ENCODE measurements at places on chromosomes 2 and 18.

- DNase-seq = no peak
These were observed 281.8 kb downstream of the CLIP4 start for GRCh38 chr2:29397039-29397438.

DNA sequence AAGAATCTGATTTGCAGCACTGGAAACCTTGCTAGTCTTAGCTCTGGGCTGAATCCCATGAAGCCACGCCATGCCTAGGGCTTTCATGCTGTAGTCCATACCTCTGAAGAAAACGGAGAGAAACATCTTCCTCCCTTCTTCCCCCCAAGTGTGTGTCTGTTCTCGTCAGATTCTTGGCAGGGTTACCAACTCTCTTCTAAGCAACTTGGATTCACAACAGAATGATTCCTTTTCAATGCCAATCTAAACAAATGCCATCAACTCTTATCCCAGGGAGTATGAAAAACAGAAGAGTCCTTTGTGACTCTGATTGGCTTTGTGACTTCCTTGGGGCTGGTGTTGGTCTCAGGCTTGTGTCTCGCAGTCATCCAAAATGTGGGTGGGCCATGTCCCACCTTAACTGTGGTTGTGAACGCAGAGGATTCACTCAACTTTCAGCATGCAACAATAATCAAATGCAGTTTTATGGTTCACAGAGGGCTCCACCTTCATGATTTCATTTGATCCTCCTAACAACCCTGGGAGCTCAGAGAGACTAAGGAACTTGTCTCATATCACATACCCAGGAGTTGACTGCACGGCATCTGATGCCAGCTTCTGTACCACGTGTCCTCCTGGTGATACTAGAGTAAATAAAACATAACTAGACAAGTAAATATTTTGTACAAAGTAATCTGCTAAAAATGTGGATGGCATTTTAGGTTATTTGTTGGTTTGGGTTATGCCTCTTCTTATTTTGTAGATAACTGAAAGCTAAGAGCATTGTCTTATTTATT, 186.0 kb upstream of the TNP1 start:
- no peak for DNase-seq

DNA sequence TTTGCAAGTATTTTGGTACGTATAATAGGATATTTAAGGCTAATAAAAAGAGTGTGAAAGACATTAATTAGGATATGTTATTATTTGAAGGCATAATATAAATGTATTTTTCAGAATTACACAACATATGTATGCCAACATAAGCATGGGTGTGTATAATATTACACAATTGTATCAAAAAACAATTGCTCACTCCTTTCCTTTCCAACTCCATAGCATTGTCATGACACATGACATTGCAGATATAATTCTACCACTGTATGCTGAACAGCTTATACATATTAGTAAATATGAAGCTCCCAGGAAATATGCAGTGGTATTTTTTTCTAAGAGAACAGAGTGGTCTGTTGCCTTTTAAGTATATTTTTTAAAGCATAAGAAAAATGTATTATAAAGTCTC, 593.1 kb downstream of the TMX3 start:
- DNase-seq = no peak

DNA sequence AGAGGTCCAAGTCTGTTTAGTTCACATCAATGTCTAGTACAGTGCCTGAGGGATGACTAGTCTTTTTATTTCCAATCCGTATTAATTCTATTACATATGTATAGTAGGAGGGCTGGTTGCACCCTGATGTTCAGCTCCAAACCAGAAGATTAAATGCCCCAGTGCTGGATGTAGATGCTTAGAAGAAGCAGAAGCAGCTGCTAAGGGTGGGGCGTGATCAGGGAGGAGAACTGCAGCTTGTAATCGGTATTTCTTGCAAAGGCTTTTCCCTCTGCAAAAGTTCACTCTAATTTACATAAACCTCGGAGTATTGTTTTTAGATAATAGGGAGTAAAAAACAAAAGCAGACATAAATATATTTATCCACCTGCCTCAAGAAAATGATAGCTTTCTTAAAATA, 145.3 kb upstream of the ITGA4 start:
- DNase-seq = no peak

GRCh38 chr2:233211548-233211895, 40.0 kb upstream of the ATG16L1 start:
- no peak for DNase-seq

GRCh38 chr18:48784656-48785055, 166.1 kb downstream of the SMAD7 start:
- DNase-seq = no peak

- no peak for DNase-seq
These were observed 12.1 kb downstream of the GALNT14 start for GRCh38 chr2:31125918-31126695.

DNA sequence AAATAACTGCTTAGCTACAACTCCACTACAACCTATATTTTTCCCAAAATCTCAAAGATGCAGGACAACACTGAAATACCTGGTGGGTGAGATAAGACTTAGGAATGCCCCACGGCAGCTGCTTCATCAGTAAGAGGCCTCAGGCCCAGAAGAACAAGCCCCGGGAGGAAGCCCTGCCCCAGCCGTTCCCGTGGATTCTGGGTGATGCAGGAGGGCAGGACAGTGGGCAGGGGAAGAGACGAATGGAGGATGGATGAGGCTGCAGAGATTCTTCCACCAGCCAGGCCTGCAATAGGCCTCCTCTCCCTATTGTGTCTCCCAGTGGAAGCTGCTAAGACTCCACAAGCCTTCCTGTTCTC, 197.9 kb upstream of the HDAC4 start:
- DNase-seq = no peak

DNA sequence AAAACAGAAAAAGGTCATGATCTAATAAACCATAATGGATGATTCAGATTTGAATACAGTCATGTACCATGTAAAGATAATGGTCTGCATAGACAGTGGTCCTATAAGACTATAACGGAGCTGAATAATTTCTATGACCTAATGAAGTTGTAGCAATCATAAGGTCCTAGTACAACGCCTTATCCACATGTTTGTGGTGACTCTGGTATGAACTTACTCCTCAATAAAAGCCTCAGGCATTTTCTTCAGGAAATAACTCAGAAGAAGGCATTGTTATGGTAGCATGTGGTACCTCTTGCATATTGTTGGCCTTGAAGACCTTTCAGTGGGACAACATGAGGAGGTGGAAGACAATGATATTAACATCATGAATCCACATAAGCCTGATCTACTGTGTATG, 883.3 kb downstream of the CNTNAP5 start:
- DNase-seq = no peak

GRCh38 chr2:79554899-79555298, 42.0 kb downstream of the CTNNA2 start:
- DNase-seq = no peak

- DNase-seq = no peak
These were observed 119.8 kb upstream of the TTC39C start for GRCh38 chr18:23894661-23895175.

- DNase-seq = no peak
These were observed 77.9 kb upstream of the GLS start for GRCh38 chr2:190802626-190803209.

GRCh38 chr2:16693854-16694253, 28.2 kb upstream of the CYRIA start:
- DNase-seq = no peak

- DNase-seq = no peak
These were observed 32.8 kb downstream of the MYOM1 start for GRCh38 chr18:3186678-3187658.
